ENCODE measurements at places on chromosomes 12 and 14.

DNA sequence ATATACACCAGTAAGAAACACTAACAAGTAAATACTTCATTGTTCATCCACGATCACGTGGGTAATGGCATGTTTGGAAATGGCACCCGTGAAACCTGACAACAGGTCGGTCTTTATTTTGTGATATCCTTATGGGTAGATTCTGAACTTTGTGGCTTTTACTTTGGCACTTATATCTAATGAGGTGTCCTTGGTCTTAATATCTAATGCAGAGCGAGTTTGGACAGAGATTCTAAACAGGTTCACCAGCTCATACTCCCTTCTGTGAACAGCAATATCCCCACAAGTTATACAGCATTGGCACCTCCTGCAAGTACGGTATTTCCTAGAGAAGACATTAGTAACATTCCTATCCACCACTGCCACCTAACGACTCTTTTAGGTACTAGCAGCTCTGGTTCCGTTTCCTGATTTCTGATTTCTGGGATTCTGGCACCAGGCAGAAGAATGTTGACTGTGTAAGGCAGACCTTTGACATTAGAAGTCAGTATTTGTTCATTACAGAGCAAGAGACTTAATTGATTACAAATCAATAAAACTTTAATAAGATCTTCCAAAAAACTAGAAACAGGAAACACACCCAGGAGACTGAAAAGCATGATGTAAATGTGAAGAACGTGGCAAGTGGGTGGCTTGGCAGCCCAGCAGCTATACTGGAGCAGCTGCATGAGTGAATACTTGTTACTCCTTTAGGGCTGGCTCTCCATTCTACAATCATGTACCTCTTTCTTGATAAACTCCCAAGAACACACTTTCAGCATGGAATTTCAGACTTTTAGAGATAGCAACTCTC lies 2.5 kb downstream of the ANG start:
- no peak for DNase-seq

DNA sequence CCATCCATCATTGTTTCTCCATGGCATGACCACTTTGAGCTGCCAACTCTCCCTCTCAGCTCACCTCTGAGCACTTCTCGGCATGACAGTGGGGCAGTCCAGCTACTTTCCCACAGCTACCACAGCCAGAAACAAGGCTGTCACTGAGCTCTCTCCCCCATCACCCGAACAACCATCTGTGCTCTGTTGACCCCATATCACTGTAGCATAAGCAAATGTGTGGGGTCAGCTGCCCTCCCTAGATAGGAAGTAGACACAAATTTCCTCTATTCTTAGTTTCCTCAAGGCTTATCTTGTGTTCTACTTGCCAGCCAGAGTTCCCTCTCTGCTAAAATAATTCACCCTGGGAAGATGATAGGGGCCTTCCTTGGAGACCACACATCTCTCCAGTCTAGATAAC lies 82.6 kb upstream of the FUT8 start:
- DNase-seq, result no peak

DNA sequence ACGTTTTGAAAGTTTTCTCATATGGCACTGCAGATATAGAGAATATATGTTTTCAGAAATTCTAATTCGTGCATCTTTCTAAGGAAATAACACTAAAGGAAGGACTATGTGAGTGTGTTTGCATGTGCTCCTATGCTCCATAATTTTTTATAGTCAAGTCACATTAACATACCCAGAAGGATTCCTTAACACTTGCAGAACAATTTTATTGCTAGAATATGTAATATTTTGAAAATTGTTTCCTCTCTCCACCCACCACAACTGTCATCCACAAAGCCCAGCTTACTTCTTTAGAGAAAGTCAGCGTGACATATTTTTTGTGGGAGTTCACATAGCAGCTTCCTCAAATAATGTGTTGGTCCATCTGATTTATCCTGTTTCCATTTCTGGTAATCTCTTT lies 604.6 kb upstream of the MGAT4C start:
- no peak for DNase-seq

DNA sequence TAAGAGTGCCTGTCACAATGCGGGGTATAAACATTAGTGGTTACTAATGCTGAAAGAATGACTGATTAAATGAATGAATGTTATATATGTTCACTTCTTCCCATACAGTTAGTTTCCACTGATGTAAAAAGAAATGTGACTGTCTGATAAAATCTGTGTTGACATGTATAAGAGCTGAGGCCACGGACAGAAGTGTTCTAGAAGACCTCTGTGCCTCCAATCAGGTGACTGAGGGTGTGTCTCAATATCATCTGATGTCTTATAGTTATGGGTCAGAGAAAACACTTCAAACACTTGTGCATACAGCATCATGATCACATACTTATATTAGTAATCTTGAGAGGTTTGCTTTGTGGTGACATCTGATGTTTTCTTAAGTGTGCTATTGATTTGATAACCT lies 183.4 kb downstream of the TTC7B start:
- DNase-seq, result no peak

DNA sequence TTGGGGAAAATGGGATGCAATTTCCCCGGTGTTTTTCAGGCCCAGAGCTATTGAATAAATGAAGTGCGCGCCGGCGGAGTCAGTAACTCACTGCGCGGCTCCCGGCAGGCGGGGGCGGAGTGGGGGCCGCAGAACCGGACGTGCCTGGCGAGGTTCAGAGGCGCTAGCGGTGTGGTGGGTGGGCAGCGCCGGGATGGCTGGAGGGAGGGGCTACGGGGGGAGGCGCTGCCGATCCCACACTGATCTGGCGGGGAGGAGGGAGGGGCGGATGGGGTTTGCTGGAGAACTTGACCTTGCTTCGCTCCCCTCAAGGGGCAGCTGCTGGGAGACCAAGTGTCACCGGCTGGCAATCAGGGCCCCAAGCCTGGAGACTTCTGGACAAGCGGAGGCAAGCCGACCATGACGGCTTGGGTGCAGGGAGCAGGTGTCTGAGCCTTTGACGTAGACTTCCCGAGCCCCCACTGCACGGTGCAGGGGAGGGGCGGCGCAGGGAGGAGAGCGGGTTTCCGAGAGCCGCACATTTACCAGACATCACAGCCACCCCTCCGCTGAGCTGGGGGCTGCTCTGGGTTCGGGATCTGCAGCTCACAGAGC lies 174.1 kb upstream of the RTL1 start:
- no peak for DNase-seq

DNA sequence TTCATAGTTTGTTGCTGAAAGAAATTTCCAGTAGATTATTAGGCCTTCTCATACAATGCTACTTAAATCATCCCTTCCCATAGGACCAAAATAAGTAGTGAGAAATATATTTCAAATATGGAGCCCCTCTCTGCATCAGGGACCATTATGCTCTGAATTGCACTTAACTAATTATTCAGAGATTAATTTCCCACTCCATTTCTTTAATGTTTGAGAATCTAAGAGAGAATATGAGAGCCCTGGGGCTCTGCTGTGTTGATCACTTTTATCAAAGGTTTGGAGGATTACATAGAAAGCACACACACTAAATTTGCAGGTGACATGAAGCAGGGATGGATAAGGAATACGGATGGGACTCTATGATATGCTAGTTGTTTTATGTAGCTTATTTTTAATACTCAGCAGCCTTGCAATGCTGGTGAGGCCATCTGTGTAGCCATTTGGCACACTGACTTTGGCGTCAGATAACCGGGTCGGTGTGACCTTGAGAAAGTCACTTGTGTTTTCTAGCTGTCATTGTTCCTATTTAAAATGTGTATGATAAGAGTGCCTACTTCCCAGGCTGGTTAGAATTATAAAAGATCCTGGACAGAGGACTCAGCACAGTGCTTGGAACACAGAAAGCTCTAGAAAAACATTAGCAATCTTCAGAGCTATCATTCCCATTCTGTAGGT lies 49.9 kb upstream of the FBXO21 start:
- DNase-seq, result no peak

- DNase-seq, result no peak
Measured at GRCh38 chr12:113762882-113763816, 203.0 kb downstream of the RBM19 start.

DNA sequence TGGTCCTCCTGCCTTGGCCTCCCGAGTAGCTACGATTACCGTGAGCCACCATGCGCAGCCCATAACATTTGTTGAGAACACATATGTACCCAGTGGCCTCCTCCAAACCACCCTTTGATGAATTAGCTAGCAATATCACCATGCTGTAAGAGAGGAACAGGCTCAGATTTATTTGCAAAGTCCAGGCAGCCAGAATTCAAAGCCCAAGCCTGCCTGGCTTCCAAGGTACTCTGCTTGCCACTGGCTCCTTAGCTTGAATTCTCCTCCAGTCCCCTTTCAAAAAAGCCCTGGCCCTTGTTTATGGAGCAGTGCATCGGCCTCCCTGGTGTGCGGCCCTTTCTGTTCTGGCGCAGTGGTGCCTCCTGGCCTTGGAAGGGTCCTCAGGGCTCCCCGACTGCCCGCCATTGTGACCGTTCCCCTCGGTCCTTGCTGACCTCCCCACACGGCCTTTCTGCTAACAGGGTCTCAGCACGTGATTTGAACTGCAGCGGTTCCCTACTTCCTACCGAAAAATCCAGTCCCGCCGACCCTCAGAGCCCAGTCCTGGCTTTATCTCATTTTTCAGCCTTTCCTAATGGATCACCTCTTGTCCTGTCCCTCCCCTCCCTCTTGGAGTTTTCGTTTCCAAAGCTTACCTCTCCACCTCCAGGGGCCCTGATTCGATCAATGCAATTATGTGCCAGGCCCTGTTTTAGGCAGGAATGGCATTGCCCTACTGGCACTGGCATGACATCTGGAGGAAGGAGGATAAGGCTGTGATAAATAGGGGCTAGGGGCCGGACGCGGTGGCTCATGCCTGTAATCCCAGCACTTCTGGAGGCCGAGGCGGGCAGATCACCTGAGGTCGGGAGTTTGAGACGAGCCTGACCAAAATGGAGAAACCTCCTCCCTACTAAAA lies 22.0 kb downstream of the SLC25A29 start:
- no peak for DNase-seq

- no peak for DNase-seq
Measured at GRCh38 chr12:6979021-6979420, 8.3 kb downstream of the EMG1 start.
